ENCODE measurements at places on chromosomes 6 and 20.

GRCh38 chr6:169185011-169185521 is 68.6 kb downstream of the THBS2 start:
- DNase-seq: no peak

DNA sequence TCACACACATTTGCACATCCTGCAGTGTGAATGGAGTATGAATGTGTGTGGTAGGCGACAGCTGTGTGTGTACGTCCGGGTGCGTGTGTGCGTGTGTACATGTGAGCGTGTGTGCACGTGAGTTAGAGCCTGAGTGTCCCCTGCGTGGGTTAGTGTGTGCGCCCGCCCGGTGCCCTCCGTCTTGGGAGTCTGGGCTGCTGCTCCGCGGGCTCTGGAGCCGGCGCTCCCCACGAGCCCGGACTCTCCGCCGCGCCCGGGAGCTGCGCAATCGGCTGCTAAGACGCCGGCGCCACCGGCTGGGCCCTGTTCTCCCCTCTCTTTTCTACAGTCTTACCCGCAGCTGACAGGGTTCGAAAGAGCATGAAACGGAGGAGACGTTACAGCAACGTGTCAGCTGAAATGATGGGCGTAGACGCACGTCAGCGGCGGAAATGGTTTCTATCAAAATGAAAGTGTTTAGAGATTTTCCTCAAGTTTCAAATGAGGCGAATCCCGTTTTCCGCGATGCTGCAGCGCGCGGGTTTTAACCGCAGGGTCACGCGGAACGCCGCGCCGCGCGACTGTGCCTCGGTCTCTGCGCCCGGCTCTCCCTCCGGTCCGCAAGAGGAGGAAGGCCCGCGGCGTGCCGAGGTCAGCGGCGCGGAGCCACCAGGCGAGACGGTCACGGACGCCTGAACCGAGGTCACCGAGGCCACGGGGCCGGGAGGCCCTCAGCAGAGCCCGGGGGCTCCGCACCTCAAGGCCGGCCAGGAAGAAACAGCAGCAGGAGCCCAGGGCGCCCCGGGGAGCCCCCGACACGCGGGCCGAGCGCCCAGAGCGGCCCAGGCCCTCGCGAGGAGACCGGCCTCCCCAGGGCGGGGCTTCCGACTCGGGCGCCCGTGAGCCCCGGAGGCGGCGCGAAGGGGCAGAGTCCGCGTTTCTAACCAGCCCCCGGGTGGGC is 95.3 kb upstream of the BHLHE23 start:
- DNase-seq: peak; percentile 82

GRCh38 chr6:157224951-157225574 is 98.3 kb downstream of the TMEM242 start:
- no peak for DNase-seq

DNA sequence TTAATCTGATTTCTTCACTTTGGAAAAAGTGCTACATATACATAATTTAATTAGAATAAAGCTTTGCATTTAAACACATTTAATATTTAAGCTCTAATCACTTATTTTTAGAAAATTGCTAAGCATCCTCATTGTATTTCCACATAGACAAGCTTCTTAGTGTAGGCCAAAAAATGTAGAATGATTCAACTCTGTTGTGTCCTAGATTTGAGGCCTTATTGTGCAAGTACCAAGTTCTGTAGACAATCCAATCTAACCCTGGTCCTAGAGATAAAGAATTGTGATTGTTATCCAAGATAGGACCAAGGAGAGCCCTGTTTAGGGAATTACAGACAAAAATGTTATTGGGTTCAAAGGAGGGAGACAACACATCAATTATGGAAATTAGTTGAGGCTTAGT is 27.6 kb downstream of the MRAP2 start:
- DNase-seq: no peak

GRCh38 chr6:33720998-33721397 is 9.5 kb upstream of the UQCC2 start:
- no peak for DNase-seq

DNA sequence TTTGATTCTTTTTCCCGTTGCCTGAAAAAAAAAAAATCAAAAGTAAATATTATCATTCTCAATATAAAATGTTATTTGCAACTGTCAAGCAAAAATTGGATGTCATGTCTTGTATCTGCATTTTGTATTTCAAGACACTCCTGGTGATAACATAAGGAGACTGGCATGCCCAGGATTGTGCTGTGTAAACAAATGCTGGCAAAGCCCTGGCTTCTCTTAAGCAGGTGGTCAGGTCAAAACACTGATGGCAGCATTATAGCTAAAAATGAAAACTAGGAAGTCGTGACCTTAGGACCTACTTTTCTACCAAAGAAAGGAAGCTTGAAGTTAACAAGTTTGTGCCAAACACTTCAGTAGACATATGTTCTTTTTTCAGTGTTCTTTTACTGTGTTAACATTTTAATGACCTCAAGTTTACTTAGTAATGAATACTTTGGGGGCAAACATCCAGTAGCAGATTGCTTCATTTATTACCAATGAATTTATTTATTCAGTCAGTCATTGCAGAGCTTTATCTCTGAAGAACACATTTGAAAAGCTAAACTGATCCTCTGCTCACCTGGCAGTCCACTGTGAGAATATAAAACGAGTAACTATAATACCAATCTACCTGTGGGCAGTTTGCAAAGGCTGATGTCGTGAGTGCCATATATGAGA is 243.1 kb upstream of the FLRT3 start:
- no peak for DNase-seq

- no peak for DNase-seq
Measured at GRCh38 chr6:146909376-146909775, 294.8 kb upstream of the STXBP5 start.

GRCh38 chr20:9457136-9457535 is 57.3 kb upstream of the LAMP5 start:
- no peak for DNase-seq

- DNase-seq: no peak
Measured at GRCh38 chr6:79313254-79313653, 78.8 kb upstream of the HMGN3 start.

GRCh38 chr6:36029464-36029863 is 1.9 kb downstream of the MAPK14 start:
- no peak for DNase-seq

DNA sequence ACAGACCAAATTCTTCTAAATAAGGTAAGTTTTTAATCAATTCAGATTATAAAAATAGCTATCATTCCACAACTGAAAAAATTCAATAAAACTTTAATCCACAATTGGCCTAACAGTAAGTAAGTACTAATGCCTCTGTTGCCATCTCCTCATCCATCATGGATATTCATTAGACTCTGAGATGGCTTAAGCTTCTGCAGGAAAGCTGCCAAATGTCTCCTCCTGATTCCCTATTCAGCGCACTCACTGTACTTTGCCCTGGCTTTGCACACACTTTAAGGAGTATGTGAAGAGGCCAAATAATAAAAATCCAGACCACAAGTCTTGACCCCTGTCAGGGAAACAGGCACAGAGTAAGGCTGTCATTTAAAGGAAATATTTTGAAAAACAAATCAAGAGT is 23.6 kb downstream of the PGM3 start:
- no peak for DNase-seq

DNA sequence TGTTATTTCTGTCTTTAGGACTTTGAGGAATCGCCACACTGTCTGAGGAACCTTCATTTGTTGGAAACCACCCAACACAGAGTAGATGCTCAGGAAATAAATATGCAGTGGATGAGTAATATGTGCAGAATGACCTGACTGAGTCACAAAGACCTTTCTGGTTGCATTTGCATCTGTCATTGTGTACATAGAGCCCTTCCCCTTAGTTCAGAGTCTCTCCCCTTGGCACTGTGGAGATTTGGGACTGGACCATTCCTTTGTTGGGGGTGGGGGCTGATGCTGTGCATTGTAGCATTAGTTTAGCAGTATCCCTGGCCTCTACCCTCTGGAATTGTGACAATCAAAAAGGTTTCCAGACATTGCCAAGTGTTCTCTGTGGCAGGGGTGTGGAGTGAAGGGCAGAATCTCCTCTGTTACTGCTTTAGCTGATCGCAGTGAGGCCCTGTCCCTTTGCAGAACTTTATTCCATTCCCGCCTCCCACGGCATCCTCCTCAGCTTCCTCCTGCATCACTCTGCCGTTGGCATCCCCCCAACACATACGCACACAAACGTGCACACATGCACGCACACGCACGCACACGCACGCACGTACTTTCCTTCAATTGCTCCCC is 64.5 kb downstream of the EYA2 start:
- no peak for DNase-seq

- no peak for DNase-seq
Measured at GRCh38 chr6:6661684-6662083, 73.2 kb downstream of the LY86 start.

DNA sequence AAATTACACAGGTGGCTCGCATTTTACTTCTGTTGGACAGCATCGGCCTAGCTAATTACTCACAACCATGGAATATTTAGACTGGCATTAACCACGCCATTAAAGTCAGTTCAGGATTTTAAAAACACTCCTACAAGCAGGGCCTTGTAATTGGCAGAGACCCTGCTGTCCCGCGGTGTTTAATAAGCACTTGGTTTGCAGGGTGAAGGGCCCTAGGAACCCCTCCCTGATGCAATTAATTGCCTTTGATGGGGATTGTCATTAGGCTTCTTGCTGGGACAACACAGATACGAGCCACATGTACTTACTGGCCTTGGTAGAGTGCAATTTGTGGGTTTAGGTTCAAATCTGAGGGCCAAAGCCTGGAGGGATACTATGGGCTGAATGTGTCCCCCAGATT is 7.8 kb upstream of the VSTM2L start:
- no peak for DNase-seq

- DNase-seq: no peak
Measured at GRCh38 chr6:102327697-102328225, 934.3 kb downstream of the GRIK2 start.

DNA sequence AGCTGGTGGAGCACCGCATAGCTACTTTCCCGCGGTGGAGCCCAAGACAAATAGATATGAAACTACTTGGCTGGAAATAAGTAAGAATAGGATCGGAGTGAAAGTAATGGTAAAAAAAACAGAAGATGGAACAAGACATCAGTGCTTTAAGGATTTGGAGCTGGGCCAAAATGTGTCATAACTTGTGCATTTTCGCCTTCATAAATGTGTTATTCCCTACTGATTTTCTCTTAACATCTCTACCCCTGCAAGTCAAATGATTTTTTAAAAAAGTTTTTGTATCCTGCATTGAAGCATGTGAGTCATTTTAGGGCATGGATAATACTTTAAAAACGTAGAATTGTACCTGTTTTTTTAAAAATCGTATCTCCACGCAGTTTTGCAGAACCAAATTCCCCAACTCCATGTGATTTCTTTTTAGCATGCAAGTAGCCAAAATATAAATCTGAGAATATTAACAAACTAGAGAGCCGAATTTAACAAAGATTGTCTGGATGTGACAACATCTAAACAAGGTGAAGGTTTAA is 882 bp upstream of the FAM184A start:
- no peak for DNase-seq

GRCh38 chr20:9755301-9755700 is 83.6 kb downstream of the PAK5 start:
- no peak for DNase-seq

All from GM13976 (cell line).